NCI-H2081 treated with DMSO at 0.1 percent for 48 hours (cell line): ENCODE measurements at places on chromosomes 5 and 9.
A peak's percentile ranks its signal among the peaks of the same experiment; 100 is the strongest.

DNA sequence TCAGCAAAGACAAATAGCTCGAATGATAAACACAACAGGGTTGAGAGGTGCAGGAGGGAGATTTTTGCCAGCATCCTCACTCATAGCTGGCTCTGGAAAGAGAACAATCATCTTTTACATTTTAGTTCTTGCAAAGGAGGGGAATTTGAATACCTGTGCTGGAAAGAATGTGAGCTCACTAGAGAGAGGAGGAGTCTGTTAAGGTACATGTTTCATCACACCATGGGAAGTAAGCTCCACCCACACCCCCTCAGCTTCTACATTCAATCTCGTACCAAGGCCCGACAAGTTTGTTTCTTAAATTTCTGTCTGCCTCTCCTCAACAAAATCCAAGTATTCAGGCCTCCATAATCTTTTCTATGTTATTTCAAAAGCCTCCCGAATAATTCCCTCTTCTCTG lies 254.6 kb downstream of the BRINP1 start:
- DNase-seq, result no peak

DNA sequence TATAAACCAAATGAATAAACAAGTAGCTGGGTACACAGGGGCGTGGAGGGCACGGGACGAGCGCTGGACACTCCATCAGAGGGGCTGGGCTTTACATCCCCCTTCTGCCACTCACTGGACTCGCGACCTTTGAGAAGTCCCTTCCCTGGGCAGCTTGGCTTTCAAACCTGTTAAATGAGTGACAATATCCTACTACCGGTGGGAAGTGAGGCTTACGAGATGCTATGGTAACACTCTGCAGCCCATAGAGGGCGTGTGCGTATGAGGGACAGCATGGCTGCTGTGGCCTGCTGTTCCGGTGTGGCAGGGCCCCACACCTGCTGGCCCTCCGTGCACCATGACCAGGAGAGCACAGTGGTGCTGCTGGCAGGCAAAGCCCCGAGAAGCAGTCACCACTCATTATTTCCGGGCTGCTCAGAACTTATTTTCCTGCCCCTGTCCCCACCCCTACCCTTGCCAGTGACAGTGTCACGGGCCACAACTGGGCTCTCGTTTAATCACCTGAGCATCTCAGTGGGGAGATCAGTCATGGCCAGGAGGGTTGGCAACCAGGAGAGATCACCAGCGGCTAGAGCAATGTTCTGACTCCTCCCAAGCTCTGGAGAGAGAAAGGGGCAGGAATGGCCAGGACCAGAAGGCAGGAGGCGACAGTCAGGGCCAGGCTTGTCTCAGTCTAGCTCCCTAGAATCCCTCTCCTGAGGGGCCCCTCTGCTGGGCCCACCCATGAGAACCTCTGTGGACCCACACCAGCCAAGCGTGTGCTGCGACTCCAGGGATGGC lies 10.5 kb downstream of the CLTB start:
- DNase-seq, result no peak

DNA sequence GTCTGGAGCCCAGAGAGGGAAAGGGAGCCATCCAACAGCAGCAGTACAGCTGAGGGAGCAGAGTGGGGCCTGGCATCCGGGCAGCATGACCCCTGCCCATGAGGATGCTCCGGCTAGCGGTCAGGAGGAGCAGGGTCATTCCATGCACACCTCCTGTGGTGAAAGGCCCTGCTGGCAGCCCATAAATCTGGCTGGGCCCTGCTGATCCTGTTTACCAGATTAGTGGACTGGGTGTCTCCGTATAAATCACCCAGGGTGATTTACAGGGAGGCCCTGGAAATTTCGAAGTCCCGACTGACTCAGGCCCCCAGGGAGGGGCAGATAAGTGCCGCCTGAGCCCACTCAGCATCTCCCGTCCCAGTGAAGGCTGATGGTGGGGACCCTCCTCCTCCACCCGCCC lies 117.6 kb upstream of the HAND1 start:
- no peak for DNase-seq

DNA sequence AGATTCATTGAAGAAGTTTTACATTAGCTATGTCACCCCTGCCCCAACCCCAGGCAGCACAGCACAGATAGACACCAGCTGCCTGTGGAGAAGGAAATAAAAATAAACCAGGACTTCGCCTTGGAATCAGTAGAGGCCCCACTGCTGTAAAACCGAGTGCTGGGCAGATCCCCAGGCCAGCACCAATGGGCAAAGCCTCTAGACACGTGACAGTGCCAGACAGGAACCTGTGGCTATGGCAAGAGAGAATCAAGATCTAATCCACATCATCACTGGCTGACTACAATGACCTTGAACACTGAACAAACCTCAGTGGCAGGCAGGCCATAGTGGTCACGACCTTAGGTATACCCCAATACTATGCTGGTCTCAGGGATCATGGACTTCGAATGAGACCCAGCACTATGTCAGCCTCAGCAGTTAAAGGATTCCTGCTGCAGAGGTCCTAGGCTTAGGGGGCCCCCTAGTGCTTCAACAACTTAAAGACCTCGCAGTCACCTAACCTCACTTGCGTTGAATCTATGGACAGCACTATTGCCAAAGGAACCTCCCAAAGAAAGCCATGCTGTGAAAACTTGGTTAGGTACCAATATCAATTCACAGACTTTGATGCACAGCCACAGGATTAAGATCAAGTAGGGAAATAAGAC lies 2118.6 kb upstream of the C9orf72 start:
- DNase-seq, result peak; percentile 20

GRCh38 chr5:74865804-74866595 lies at the start of gene FAM169A:
Gene FAM169A, minus strand, starts transcription at chr5:74866387. Its CDS starts 24,711 bp downstream, at chr5:74841676.
- no peak for DNase-seq

GRCh38 chr5:135705141-135705631 lies 126.4 kb upstream of the CXCL14 start:
- no peak for DNase-seq

- no peak for DNase-seq
Observed at GRCh38 chr9:108850293-108850897, 5.4 kb downstream of the ACTL7B start.

GRCh38 chr9:101737165-101737704 lies 1.2 kb downstream of the GRIN3A start:
- DNase-seq, result no peak

GRCh38 chr5:151571270-151572173 lies 19.6 kb downstream of the FAT2 start:
- no peak for DNase-seq

GRCh38 chr5:142478113-142478512 lies 153.3 kb upstream of the SPRY4 start:
- no peak for DNase-seq
